ENCODE measurements at places on chromosomes 1 and 21.

DNA sequence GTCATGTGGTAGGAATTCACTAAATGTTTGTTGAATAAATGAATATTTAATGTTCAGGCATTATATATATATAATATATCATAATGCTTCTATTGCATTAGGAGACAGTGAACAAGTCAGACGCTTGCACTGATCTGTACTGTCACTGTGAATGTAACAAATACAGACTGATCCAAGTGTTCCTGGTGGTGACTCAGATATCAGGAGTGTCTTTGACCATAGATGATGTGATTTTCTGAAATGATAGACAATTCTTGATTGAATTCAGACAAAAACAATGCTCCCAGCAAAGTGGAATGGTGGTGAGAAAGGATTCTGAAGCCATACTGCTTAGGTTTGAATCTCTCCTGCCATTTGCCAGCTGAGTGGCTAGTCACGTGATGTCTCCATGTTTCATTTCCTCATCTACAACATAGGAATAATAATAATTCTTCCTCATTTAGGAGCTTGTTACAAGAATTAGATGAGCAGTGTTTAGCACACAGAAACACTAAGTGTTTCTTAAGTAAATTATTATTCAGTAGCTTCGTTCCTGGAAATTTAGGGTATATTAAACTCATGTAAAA, 71.0 kb downstream of the OLFML2B start:
- DNase-seq = no peak

GRCh38 chr1:156500543-156500792, at the start of gene MEF2D:
MEF2D (minus strand) TSS chr1:156500775; CDS start chr1:156483292, 17,483 bp downstream.
- no peak for DNase-seq

DNA sequence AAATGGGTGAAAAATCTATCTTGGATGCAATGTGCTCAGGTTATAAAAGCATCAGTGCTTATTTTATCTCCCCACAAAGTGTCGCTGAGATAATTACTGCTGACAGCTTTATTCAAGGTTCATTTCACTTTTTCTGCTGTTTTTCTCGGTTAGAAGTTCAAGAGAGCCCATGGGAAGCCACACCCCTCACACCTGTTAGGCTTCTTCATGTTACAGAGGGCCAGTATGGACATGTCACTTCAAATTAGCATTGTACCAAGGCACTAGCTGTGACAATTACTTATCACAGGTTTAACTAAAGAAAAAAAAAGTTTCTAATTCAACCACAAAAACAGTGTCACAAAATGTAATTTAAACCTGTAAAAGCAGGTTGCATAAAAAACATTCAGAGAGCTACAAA, 187.3 kb upstream of the DMRTA2 start:
- no peak for DNase-seq

GRCh38 chr1:38071312-38072256, 25.0 kb upstream of the POU3F1 start:
- no peak for DNase-seq

DNA sequence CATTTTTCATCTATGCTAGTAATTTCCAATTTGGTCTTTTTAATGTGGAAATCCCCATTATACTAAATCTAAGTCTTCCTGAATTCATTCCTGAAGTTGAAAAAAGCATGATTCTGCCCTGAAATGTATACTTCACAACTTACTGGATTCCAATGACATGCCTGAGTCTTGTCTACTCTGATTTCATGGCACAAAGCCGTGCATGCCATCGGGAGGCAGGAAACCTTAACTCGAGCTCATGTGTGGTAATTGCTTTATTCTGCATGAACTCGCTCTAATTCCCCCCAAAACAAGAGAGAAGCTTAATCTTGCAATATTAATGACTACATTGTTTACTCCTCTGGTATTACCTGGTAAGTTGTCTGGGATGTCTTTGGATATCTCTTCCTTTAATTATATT, 39.6 kb upstream of the PBX1 start:
- no peak for DNase-seq

DNA sequence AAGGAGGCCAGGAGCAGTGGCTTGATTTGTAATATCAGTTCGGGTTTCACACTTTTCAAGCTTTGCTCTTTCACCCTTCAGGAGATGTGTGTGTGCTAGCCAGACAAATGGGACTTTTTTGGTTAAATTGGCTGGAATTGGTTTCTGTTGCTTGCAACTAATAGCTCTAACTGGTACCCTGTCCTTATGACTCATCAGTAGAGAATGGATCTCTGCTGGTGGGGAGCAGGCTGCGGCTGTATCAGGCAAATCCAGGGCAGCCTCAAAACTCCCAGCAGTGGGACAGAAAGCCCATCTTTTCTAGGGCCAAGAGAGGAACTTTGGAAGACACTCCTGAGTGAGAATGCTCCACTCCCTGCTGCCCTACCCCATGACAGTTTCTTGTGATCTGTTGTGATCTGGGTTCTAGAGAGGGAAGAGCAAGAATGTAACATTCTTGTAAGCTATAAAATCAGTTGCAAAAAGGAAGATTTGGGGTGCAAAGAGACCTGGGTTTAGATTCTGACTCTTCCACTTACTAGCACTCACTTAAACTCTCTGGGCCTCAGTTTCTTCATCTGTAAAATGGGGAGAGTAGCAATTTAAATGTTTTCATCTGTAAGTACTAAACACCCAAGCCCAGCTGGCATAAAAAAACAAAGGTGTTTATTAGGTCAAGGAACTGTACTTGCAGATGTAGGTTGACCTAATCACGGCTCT, 257.0 kb upstream of the TMEM51 start:
- DNase-seq = no peak

DNA sequence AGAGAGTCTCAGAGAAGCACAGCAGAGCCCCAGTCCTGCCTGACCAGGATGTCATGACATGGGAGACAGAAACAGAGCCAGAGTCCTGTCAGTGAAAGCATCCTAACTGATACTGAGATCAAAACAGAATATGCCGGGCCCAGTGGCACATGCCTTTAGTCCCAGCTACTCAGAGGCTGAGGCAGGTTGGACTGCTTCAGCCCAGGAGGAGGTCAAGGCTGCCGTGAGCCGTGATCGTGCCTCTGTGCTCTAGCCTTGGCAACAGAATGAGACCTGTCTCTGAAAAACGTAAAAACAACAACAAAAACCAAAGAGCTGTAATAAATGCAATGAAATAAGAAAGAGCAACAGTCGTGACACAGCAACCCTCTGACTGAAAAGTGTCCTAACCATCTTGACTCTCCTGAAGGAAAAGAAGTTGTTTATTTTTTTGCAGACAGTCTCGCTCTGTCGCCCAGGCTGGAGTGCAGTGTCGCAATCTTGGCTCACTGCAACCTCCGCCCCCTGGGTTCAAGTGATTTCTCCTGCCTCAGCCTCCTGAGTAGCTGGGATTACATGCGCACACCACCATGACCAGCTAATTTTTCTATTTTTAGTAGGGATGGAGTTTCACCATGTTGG, 189.2 kb downstream of the SLC45A1 start:
- no peak for DNase-seq

GRCh38 chr1:228918335-228918734, 183.1 kb downstream of the RHOU start:
- no peak for DNase-seq

DNA sequence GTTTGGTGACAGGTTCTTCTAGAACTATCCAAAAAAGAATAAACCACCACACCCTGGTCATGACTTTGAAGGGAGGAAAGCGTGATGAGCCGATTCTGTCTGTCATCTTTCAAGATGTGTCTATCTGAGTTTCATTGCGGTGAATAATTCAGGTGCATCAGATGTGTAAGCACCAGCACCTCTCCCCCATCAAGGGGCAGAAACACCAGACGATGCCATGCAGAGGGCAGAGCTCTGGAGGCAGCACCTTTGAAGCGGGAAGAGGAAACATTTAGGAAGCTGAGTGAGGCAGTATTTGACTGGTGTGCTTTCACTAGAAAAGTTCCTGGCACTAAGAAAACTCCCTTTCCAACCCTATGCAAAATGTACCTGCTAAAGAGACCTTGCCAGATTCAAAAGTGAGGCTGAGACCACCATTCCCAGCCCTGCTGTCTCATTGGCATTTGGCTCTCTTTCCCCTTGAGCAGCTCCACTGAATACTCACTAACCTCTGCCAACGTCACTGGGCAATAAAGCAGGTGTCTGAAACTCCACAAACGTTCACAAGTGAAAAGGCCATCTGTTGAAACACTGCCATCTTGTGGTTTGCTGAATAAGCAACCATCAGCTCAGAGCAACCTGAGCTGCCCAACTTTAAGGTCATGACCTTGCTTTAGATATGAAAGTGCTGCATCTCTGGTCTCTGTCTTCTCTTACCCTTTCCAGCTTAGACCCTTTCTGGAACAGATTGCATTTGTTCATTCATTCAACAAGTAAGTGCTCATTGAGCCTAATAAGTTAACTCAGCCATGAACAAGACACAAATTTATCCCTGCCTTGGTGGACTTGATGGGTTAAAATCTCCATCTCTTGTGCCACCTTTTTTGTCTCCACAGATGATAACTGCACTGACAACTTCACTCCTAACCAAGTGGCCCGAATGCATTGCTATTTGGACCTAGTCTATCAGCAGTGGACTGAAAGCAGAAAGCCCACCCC, 228.6 kb downstream of the PAPPA2 start:
- no peak for DNase-seq

DNA sequence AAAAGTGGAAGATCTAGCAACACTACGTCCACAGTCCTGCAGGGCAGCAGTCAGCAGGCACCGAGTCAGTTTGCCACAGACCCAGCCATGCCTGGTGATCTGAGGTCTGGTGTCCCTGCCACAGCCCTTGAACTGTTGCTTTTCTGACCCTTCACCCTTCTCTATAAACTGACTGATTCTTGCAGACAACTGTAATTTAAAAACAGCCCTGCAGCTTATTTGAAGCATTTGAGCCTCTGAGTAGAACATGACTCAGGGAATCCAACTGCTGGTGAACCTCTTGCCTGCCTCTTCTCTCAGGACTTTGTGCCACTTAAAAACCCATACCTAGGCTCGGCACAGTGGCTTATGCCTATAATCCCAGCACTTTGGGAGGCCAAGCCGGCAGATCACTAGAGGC, 107.2 kb downstream of the EDEM3 start:
- no peak for DNase-seq

GRCh38 chr1:27314169-27314568, 7.8 kb upstream of the TMEM222 start:
- no peak for DNase-seq

- DNase-seq = no peak
These were observed 8.2 kb upstream of the DENND1B start for GRCh38 chr1:197783510-197783948.

DNA sequence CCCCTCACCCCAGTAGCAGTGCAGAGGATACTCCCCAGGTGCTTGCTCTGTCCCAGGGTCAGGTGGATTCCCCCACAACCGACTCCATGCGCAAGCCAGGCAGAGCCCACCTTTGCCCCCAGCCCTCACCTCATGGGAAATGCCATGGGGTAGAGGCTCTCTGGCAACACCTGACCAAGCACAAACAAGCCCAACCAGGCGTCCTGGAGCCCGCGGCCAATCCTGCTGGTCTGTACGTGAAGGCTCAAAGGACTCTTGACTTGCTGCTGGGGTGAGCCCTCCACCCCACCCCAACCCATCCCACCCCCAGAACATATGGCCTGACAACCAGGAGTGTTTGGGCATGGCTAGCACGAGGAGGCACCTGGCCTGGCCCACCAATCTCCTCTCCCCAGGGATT, 1.8 kb downstream of the ADGRB2 start:
- DNase-seq = no peak

DNA sequence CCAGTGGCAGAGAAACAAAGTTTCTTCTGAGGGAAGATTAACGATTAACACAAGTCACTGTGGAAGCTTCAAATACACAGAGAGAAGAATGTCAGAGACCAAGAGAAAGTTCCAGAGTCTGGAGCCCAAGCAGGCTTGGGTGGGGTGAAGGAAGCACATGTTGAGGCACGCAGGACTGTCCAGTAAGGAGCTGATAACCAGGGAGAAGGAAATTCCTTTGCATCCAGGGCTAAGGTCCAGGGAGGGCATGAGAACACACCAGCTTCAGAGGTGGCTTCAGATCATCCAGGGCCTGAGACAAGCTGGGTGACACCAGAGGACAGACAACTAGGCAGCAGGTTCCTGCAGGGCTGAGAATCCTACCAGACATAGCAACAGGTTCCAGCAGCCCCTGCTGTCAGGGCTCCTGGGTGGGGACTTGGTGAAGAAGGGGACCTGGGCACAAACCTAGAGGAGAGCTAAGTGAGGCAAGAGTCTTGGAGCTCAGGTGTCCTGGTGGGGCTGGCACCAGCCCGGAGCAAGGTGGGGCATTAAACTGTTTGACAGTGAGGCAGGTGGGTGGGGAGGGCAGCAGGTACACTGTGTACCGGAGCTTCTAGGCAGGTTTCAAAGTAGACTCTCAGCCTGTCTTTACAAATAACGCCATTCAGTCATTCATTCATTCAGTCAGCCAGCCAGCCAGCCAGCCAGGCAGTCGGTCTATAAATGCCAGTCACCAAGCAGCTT, 2.6 kb upstream of the SPRR1A start:
- no peak for DNase-seq

DNA sequence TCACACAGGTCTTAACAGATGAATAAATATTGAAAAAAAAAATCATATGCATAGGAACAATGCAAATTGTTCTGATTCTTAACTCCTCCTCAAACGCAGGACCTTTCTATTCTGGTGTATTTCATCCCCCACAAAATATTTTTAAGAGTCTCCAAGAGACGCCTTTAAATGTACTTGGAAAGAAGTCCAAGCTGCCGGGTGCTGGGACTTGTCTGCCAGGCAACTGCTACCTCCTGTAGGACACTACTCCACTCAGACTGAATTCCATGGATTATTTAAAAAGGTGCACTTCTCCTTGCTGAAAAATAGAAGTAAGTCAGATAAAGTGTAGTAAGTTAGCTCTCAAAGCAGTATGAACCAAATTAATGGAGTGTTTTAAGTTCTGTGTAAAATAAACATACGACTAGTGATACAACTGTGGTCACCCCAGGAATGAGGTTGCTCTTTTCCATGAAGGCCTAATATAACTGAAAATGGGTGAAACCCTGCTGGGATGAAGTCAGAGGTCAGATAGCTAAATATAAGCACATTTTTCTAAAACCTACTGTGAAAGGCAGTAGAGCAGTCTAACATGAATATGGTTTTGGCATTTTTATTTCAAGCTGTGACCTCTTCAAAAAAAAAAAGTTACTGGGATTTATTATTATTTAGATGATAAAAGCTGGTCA, 189.2 kb upstream of the PBX1 start:
- no peak for DNase-seq

GRCh38 chr21:44847261-44848056, 26.0 kb downstream of the PTTG1IP start:
- no peak for DNase-seq

GRCh38 chr1:166391279-166392066, 224.7 kb upstream of the FAM78B start:
- DNase-seq = no peak

GRCh38 chr1:48500541-48501450, 28.8 kb upstream of the SPATA6 start:
- DNase-seq = no peak

GRCh38 chr1:40143891-40144575, 17.2 kb upstream of the RLF start:
- DNase-seq = no peak
